ENCODE measurements at places on chromosomes 6 and 20.

DNA sequence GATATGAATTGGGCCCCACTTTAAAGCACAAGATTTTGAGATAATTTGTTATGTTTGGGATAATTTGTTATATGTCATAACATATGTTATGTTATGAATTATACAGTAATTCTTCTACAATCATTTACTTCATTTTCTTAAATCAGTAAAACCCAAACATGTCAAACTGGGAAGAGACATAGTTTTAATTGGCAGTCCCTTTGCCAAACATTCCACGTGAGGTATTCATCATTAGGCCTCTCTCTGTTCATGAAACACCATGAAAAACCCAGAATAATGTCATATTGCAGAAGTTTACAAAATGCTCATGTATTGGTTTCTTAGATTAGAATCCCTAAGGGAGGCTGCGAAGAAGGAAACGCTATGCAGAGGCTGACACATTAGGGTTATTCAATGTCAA, 89.4 kb upstream of the PDE10A start:
- no peak for DNase-seq

DNA sequence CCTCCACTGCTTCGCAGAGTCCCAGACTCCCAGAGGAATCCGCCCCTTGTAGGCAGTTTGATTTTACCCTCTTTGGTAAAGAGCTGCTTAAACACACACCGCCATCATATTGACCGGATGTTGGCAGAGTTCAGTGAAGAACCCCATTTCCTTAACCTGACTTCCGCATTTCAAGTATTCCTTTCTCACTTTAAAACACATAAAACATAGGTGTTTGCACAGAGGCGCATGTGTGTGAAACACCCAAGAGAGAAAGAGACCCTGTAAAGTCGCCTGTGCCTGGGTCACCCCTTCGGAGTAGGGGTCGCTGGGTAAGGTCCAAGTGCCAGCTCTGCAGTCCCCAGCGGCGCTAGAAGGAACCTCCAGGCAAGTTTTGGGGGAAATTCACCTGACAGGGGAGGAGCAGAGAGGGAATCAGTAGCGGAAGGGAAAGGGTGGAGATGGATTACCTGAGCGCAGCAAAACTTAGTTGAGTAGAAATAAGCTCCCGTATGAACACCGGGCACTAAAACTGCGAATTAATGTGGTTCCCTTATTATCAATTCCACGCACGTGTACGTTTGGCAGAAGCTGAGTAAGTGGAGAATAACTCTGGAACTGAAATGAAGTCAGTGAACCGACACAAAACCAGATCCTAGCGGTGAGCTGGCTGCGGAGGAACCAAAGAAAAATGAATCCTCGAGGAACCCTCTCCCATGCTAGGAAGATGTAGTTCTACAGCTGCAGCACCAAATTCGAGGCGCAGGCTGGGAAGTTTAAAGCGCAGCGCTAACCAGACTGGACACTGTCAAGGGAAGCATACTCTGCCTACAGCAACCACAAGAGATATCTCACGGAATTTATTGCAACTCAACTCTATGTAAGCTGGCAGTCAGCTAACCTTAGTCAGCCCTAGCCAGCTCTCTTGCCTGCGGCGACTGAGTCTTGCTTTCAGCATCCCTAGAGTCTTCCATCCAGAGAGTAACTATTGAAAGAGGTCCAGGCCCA, 3.5 kb upstream of the HTR1B start:
- no peak for DNase-seq

- DNase-seq: no peak
Measured at GRCh38 chr6:117346142-117346930, 79.4 kb downstream of the ROS1 start.

- no peak for DNase-seq
Measured at GRCh38 chr6:82573254-82573972, 209.8 kb downstream of the TPBG start.

- DNase-seq: no peak
Measured at GRCh38 chr6:14865531-14866100, 380.3 kb upstream of the JARID2 start.

DNA sequence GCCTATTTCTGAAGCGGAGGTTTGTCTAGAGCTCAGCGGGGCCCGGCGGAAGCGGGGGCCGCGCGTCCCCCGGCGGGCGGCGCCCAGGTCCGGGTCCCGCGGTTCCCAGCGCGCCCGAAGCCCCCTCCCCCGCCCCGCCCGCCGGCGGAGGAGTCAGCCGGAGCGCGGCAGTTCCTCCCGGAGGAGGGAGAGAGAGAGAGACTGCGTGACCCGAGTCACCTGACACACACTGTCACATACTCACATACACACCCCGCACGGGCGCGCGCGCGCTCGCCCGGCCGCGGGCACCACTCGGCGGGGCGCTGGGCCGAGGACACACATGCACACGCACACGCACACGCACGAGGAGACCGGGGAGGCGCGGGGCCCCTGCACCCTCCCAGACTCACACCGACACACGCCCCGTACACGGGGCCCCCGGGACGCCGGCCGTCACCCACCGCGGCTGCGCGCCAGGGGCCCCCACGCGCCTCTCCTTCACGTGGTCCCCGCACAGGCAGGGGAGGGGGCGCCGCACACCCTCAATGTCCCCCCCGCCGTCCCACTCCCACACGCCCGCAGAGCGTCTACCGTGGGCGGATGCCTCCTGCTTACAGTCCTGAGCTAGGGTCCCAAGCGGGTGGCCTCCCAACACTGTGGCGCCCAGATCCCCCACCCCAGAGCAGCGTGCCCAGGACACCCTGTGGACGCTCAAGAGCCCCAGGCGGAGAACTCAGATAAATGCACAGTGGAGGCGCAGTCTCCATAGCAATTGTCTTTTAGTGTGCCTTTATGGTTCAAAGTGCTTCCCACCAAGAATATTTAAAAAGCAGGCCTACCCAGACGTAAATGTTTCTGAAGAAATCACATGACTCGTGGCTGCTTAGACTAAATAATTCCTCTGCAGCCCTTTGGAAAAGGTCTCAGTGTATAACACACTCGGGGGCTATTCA, at the start of gene RRAGD:
Gene RRAGD (minus strand): TSS at position 203 of the 935 bp plus-strand sequence. CDS start 280 bp downstream, outside the sequence.
- no peak for DNase-seq

- peak; percentile 95 for DNase-seq
Measured at GRCh38 chr6:36917541-36918193, 31.9 kb downstream of the C6orf89 start.

GRCh38 chr6:44219053-44219814, 2.5 kb downstream of the MYMX start:
- no peak for DNase-seq

GRCh38 chr20:11119573-11119972, 445.8 kb upstream of the JAG1 start:
- DNase-seq: no peak

DNA sequence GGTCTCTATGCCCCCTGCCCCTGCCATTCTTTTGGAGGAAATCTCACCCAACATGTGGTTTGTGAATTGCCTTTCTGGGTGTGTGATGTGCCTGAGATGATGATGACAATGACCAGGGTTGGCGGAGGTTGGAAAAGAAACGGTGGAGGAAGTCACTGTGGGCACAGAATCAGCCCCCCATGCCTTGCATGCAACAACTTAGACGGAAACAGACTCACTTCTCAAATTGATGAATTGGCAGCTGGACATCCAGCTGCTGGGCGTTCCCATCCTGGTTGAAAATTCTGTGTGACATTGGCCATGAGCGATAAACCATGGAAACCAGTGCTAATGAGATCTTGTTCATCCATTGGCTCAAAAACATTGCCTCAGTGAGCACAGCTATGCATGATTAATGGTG, 95.8 kb upstream of the LY86 start:
- DNase-seq: no peak

DNA sequence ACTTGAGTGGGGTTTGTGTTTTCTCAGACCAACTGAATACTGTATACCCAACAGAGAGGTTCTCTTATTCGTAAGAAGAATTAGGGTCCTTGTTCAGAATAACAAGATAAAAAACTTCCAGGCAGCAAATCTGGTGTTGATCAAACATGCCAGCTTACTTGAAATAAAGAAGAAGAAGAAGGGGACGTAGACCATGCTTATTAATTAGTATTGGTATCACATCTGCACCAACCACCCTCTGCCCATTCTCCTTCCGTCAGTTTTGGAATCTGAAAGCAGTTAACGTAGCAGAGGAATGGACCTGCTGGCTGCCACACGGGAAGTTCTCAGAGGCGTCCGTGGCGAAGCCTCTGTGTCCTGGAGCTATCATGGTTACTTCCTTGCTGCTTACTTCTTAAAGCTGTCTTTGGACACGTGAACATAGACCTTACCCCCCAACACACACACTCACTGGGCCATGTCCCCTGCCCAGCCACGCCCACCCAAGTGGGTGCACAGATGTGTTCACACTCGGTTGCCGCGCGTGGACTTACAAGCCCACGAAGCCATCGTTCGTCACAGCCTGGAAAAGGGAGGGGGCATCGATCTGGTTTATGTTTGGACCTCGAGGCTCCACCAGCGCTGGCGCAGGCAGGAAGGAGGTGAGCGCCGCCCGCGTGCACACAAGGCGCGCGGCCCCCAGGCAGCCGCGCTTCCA, 4.1 kb upstream of the DLL1 start:
- DNase-seq: no peak

GRCh38 chr6:53316142-53316541, 32.6 kb downstream of the ELOVL5 start:
- no peak for DNase-seq

DNA sequence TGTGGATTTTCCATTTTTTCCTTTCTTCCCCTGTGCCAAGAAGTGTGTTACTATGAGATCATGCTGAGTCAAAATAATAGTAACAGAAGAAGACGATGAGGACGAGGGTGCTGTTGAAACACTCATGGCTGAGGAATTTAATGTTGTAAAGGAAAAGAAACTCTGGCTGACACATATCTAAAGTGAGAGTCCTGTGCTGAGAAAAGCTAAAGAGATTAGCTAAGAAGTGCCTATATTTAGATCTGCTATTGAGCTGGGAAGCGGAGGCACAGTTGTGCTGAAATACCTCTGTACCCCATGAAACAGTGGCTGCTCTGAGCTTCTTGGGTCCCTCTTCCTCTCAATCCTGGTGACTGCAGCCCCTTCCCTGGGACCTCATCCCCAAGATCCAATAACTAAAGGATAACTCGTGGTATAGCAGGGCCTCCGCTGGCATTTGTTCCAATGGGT, 1.1 kb upstream of the SYTL3 start:
- DNase-seq: no peak

GRCh38 chr6:52547647-52548352, 29.1 kb downstream of the TRAM2 start:
- no peak for DNase-seq

GRCh38 chr6:14697427-14697826, 548.4 kb upstream of the JARID2 start:
- no peak for DNase-seq

GRCh38 chr20:5691918-5692618, 58.1 kb upstream of the SHLD1 start:
- DNase-seq: no peak

GRCh38 chr20:13012886-13013285, 4.1 kb downstream of the SPTLC3 start:
- DNase-seq: no peak

DNA sequence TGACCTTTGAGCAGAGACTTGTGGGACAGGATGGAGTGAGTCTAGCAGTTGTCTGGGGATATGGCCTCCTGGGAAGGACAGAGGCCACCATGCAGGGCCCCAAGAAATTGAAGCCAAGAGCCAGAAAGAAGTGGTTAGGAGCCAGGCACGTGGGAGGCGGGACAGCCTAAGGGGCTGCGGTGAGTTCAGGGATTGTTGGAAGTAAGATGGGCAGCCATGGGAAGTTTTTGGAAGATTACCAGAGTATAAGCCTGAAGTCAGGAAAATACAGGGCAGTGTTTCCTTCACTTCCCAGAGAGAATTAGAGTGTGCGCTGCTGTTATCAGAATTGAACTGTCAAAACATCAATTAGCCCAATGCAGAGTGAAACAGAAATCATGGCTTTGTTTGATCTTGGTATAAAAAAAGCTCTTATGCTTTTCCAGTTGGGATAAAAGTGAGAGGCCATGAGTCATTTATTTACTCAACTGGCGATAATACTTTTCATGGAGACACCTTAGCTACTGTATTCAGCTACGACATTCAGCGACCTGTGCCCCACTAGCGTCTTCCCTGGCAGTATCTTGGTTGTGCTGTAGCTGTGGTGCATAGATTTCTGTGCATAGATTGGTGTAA, 66.9 kb downstream of the PHACTR2 start:
- DNase-seq: no peak

DNA sequence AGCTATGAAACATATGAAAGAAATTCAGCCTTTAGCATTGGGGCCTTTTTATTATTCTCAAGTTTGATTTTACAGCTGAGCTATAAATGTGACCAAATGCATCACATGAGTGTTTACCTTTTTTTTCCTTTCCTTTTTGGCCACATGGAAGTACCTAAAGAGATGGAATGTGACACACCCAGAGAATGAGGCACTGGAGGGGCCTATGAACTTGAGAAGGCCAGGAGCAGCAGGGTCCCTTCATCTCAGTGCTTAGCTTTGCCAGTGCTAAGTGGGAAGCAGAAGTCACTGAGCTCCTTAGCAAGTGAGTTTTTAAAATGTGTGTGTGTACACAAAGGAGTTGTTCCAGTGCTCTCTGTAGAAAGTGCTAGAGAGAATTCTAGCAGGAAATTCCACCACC, 44.7 kb downstream of the RREB1 start:
- DNase-seq: no peak

- peak; percentile 35 for DNase-seq
Measured at GRCh38 chr6:100001915-100002388, 7.9 kb upstream of the MCHR2 start.

DNA sequence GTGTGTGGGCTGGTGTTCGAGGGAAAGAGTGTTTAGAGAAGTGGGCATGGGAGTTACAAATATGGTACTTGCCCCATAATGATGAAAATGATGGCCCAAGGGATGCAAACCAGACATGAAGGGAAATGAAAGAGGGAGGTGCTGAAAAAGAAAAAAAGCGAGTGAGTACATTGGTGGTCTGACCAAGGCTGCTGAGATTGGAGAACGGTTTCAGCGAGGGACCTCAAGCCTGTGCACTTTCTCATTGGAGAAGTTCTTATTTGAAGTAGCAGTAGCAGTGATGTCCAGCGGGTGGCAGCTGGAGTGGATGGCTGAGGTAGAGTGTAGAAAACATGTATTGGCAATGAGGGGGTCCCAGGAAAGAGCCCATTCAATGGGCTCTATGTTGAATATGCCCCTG, 54.8 kb downstream of the TNFAIP3 start:
- DNase-seq: no peak

DNA sequence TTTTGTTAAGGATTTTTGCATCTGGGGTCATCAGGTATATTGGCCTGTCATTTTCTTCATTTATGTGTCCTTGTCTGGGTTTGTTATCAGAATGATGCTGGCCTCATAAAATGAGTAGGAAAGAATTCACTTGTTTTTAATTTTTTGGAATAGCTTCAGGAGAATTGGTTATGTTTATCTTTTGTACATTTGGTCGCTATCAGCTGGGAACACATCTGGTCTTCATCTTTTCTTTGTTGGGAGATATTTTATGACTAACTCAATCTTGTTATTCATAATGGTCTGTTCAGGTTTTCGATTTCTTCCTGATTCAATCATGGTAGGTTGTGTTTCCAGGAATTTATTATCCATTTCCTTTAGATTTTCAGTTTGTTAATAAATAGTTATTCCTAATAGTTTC, 207.5 kb upstream of the ASCC3 start:
- DNase-seq: no peak

GRCh38 chr6:89736893-89737292, 82.7 kb downstream of the MDN1 start:
- no peak for DNase-seq

GRCh38 chr20:34562641-34563040, 4.1 kb downstream of the MAP1LC3A start:
- no peak for DNase-seq

GRCh38 chr6:658244-658643, 1.3 kb upstream of the HUS1B start:
- DNase-seq: peak; percentile 40

Measured in AG09309 (cell line).